ENCODE measurements at places on chromosomes 2 and 18.

DNA sequence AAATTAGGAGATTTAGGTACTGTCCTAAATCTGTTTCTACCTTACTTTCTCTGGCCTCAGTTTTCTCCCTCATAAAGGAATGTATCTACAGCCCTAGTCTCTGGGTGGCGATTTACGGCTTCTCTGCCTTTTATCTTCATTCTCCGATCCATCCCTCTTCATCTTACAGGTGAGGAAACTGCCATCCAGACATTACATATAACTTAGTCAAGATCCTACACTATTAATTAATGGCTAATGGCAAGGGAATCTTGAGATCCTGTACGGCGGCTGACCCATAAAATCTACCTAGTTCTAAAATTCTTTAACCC lies 386 bp upstream of the YIPF4 start:
- DNase-seq: no peak

- DNase-seq: no peak
These were observed 46.1 kb upstream of the GPC1 start for GRCh38 chr2:240389302-240389805.

DNA sequence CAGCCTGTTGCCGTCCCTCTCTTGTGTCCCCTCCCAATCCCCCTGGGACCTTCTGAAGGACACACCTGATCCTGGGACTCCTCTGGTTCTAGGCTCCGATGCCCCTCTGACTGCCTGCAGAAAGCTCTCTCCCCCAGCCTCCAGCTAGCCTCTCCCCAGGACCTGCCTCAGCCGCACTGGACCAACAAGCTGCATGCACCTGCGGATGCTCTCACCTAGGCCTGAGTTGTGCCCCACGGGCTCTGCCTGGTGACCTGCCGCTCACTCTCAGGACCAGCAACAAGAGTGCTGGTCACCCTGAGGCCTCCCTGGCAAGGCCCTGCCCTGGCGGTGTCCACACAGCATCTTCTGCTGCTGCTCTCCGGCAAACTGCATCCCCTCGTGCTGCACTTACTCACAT lies 63.0 kb downstream of the EIPR1 start:
- no peak for DNase-seq

DNA sequence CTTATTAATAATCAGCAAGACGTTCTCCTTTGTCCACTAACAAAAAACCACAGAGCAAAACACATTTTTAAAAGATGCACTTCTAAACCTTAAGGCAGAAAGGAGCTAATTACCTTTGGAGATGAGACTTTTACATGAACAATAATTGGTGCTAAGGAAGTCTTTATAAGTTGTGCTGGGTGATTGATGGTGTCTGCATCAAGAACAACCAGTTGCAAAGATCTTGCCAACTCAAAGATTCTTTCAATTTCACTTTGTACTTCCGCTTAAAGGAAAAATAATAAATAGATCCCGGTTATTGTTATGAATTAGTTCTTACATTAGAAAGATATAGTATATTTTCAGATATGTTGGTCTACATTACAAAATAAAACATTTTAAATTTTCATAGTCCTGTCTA lies 26.9 kb upstream of the ARL5A start:
- DNase-seq: no peak

DNA sequence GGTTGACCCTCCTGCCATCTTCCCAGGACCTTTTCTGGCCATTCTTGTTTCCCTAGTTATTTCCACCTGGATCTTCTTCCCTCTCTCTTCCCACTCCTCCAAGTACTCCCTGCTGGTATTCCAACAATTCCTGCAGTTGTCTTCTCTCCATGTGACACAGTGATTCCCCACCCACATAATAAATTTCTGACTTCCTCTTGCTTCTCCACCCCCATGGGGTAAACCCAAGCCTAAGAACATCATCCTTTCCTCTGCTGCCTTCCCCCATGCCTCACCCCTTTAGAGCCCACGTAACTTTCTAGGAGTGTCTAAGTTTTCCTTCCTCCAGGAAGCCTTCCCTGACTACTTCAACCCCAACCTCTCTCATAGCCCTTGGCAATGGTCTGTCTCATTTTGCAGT lies 72.6 kb downstream of the CELF4 start:
- DNase-seq: no peak

- DNase-seq: peak; percentile 52
These were observed 4.4 kb upstream of the RMC1 start for GRCh38 chr18:23498877-23499276.

DNA sequence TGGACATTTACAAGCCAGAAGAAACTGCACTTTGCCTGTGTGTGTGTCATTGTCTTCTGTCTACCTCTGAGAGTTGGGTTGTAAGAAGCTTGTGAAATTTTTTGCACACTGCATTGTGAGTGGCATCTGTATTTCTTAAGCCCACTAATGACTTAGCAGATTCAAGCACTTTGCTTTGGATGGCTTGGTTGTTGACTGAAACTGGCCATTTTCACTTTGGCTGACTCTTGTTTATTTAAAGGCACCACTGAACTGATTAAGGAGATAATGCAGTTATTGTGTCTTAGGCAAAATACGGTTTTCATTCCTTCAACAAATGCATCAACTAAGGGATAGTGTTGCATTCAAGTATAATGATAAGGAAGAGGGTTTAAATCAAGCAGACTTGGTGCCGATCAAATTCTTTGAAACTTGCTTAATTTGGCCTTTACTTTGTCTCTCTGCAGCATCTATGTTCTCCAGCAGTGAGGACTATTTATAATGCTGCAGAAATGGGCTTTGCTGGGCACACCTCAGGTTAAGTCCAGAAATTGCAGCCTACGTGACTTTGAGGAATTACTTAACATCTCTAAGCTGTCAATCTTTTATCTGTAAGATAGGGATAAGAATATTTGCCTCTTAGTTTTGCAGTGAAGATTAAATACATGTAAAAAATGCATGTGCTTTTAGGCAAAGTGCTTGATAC lies 142.0 kb downstream of the CCDC85A start:
- DNase-seq: no peak

DNA sequence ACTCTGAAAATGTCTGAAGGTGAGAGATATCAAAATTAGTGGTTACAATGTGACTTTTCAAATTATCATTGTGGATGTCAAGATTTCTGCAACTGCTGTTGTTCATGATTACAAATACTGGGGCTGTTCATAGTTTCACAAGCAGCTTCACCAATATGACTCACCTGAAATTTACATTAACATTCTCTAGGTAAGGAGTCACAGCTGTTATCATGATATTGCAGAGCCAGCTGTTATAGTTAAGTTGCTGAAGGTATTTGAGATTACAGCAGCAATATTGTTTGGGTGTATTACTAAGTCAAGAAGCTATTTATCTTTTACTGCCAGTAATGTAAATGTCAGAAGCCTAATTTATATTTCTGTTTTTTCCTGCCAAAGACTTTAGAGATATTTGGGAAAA lies 140.0 kb downstream of the MC4R start:
- DNase-seq: peak; percentile 82

- no peak for DNase-seq
These were observed 18.6 kb upstream of the ACOXL start for GRCh38 chr2:110713513-110714362.

All from astrocyte (in vitro differentiated cells and primary cell).